ENCODE measurements at places on chromosomes 5 and 9.

GRCh38 chr9:115665519-115665918 lies 488.1 kb upstream of the PAPPA start:
- DNase-seq, result no peak

DNA sequence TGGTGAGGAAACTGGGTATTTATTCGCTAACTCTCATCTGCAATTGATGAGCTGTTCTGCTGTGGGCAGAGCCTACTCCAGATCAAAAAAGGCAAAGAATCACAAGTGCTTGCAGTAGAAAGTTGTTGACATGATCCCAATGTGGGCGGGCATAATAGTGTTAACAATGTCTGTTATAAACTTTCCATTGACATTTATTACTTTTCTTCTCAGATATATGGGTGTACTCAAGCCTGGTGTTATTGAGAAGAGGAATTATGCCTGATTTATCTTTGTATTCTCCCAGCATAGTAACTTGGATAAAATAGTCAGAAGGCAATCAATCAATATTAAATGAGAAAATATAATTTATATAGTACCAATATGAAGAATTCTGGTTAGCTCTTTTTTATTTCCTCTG lies 47.8 kb downstream of the ZNF474 start:
- DNase-seq, result no peak

- no peak for DNase-seq
Observed at GRCh38 chr5:5335700-5336264, 86.7 kb upstream of the ICE1 start.

DNA sequence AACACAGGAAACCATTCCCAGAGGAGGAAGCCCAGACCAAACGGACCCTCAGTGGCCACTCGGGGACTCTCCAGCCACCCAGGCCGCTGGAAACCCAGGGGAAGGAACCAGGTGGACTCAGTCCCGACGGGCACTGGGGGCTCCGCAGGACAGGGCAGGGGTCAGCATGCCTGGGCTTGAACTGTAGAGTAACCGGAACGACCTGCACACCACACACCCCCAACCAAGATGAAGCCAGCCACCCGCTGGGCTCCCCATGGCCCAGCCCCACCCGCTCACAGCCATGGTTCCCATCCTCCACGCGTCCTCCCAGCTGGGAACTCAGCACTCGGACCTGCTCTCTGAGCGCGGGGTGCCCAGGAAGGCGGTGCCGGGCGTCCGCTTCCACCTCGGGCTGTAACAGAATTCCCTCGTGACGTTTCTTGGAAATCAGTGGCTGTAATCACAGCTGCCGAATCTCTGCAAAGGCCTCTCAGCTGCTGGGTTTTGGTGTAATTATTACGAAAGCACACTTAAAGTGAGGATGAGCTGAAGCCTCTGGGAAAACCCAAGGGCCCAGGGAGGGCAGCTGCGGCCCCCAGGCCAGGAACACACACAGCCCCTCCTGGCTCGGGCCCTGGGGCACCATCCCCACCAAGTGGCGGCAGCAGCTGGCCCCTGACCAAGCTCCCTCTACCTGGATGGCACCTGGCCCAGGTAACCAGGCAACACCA lies 13.8 kb downstream of the NACC2 start:
- DNase-seq, result no peak

DNA sequence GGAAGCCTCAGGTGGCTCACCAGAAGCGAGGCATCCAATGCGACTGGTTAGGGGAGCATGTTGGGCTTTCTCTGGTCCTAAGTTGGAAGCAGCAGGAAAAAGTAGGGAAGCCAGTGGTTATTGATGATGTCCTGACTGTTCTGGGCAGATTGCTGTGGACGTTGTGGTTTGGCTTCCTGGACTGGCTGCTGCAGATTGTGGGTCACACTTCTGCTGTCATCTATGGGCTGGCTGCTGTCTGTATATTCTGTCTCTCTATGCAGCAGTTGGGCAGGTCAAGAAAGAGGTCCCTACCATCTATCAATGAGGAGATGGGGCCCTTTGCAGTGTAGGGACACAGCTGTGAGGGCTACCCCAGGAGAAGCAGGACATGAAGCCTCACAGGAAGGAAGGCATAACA lies 13.5 kb upstream of the MARCHF6 start:
- no peak for DNase-seq

GRCh38 chr5:174323878-174324281 lies 278.4 kb downstream of the NSG2 start:
- DNase-seq, result no peak

GRCh38 chr9:39587844-39588499 lies 232.5 kb downstream of the SPATA31A1 start:
- no peak for DNase-seq

DNA sequence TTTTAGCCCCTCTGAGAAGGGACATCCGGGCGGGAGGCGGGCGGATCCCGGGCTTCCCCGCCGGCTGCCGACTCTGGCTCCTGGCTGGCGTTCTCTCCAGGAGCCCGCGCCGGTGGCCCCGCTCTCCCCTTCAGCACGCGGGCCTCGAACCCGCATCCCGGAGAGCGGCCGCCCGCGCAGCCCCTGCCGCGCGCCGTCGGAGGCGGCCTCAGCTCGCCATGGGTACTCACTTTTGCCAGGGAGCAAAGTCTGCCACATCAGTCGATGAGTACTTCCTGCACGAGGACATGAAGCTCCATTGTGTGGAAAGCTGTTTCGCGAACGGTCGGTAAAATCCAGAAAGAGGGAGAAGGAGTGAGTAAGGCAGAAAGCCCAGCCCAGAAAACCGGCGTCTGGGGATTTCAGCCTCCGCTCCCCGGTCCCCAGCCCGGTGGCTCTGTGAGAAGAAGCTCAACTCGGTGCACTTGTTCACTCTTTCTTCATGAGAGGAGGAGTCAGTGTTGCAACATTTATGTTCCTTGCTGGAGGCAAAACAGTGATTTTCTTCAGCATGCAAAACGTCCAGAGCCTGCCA lies at the start of gene PRLR:
PRLR (minus strand) TSS at position 450 of the 574 bp plus-strand sequence. CDS start 140,867 bp downstream, outside the sequence.
- no peak for DNase-seq

DNA sequence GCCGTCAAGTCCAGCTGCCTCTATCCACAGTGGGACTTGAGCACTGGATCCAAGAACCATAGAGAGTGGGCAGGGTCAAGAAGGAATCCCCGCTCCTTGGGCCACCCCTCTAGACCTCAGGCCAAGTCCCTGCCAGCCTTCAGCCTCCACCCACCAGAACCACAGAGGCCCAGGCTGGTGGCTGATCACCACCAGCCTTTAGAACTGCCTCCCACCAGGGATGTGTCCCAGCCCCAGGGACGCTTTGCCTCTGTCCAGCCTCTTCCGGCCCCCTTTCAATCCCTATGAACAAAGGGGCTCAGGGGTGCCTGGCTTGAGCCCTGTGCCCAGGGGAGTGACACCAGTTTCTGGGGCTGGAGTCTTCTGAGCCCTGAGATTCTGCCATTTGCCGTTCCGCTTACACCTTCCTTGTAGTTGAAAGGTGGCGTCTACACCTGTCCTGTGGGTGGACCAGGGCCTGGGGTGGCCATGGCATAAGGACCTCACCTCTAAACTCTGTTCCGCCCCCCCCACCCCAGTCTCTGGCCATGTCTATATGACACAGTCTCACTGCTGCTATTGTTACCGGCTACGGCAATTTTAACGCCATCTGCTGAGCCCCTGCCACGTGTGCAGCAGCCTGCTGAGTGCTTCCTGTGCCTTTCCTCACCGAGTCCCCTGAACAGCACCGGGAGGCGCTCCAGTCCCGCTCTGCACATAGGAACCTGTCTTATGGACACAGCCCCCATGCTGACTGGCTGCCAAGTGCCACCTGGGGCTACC lies 35.7 kb upstream of the ORM1 start:
- DNase-seq, result no peak

GRCh38 chr5:53199882-53200281 lies 90.3 kb upstream of the MOCS2 start:
- no peak for DNase-seq

DNA sequence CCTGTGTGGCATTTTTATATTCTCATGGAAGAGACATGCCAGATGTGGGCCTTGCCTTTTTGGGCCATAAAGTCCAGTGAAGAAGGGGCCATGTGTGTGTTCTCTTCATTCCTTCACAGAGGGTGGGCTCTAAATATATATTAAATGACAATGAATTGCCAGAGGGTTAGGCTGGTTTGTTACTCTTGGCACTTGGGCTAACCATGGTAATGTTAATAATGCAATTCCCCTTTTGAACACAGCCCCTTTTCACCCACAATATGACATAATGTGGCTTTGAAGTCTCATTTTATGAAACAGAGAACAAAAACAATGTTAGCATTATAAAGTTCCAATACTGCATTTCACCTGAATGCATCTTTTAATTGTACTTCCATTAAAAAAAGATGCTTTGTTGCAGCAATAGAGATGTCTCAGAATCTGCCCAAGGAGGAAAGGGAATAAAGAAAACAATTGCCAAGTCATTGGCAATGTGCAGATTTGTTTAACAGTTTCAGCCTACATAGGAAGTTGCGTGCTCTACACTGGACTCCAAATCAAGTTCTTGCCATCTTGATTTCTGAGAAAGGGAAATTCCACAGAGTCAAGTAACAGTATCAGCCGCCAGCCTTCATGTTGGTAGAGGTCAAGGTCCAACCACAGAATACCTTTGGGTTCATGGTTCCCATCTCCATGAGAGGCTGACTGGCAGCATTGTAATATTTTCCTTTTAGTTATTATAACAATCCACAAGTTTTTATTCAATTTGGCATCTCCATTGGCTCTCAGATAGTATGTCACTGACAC lies 141.9 kb downstream of the SLC12A2 start:
- DNase-seq, result no peak

DNA sequence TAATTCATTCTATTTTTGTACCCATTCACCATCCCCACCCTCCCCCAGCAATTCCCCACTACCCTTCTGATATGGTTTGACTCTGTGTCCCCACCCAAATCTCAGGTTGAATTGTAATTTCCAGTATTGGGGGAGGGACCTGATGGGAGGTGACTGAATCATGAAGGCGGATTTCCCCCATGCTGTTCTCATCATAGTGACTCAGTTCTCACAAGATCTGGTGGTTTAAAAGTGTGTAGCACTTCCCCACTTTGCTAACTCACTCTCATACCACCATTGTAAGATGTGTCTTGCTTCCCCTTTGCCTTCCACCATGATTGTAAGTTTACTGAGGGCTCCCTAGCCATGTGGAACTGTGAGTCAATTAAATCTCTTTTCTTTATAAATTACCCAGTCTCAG lies 25.9 kb upstream of the TESK1 start:
- DNase-seq, result no peak

- no peak for DNase-seq
Observed at GRCh38 chr5:65261499-65261898, 220.2 kb downstream of the ADAMTS6 start.

- no peak for DNase-seq
Observed at GRCh38 chr9:93230601-93231000, 46.7 kb downstream of the WNK2 start.

GRCh38 chr5:51582871-51583394 lies 199.7 kb downstream of the ISL1 start:
- no peak for DNase-seq

DNA sequence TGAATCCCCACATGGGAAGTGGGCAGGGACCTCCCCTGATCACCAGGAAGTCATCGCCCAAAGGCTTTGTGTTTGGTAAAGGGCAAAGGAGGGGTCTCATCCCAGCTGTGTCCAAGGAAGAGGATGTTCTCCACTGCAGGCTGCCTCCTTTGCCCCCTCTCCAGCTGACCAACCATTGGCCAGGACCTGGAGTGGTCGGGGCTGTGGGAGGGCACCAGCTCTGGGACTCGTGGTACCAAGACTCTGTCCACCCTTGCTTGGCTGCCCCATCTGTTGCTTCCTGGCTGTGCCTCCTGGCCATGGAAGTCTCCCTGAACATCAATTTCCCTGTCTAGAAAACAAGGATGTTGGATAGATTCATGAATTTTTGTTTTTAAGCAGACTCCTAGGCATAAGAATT lies 34.1 kb downstream of the COL15A1 start:
- no peak for DNase-seq

- DNase-seq, result no peak
Observed at GRCh38 chr5:138011991-138012390, 20.9 kb downstream of the FAM13B start.

GRCh38 chr5:73728493-73729273 lies 102.7 kb downstream of the ARHGEF28 start:
- DNase-seq, result no peak

DNA sequence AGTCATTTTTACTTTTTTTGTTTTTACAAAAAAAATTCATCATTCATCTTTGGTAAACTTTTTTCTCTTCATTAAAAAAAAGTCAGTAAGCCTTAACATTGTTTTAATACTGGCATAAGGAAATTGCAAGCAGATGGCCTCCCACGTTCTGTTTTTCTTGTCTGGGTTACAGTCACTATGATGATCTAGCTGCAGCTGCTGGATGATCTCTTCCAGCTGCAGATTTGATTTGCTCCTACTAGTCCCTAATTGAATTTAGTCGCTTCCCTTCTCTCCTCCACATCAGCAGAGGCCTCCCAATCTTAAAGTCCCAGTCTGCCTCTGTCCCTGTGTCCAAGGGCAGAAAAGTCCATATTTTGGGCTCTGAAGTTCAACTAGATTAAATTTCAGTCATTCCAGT lies 106.8 kb upstream of the PTGER4 start:
- no peak for DNase-seq

GRCh38 chr5:401146-402034 lies 41.6 kb upstream of the EXOC3 start:
- no peak for DNase-seq

DNA sequence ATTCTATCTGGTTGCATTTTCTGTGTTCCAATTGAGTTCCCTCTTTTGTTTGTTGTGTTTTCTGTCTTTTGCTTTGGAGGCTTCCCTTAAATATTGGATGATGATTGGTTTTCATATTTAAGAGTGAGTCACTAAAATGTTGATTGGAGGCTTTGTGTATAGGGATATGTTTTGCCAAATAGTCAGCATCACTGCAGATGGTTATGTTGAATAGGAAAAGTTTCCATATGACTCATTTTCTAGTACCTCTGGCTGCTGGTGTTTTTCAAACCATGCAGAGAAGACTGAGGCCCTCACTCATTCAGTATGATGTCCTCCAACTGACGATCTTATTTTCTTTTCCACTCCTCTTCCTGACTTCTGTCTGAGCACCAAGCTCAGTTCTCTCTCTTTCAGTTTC lies 1290.0 kb downstream of the EFNA5 start:
- no peak for DNase-seq

DNA sequence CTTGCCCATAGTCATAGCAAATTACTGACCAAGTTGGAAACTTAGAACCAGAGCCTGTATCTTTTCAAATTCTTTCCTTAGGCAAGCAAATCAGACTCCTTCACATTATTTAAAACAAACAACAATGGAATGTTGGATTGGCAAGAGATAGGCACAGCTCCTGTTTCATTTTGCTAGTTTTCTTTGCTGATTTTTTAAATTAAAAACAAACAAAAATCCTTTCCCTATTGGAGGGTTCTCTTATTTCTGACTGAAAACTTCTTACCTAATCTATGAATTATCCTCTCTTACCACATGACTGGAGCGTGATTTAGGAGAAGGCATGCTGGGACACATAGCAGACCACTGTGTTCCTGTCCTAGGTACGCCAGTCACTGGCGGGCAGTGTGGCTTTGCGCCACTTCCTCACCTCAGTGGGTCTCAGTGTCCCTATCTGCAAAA lies 63.0 kb downstream of the TTC39B start:
- no peak for DNase-seq

- DNase-seq, result no peak
Observed at GRCh38 chr9:135840539-135840938, 66.8 kb downstream of the CAMSAP1 start.
